HS-27A (cell line): ENCODE measurements at places on chromosomes 7 and 10.

GRCh38 chr7:116164552-116165306 is 45.6 kb upstream of the TES start:
- no peak for DNase-seq

DNA sequence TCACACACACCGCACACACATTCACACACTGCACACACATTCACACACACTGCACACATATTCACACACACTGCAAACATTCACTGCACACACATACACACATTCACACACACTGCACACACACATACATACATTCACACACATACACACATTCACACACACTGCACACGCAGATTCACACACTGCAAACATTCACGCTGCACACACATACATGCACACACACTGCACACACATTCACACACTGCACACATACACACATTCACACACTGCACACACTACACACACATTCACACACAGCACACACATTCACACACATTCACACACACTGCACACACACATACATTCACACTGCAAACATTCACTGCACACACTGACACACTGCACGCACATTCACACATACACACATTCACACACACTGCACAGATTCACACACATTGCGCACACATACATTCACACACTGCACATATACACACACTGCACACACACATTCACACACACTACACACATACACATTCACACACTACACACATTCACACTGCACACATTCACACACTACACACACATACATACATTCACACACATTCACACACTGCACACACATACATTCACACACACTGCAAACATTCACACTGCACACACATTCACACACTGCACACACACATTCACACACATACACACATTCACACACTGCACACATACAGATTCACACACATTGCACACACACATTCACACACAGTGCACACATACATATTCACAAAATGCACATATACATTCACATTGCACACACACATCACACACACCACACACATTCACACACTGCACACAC is 325.1 kb downstream of the PTPRN2 start:
- no peak for DNase-seq

- DNase-seq: no peak
These were observed 36.8 kb downstream of the CUX1 start for GRCh38 chr7:101854084-101854865.

DNA sequence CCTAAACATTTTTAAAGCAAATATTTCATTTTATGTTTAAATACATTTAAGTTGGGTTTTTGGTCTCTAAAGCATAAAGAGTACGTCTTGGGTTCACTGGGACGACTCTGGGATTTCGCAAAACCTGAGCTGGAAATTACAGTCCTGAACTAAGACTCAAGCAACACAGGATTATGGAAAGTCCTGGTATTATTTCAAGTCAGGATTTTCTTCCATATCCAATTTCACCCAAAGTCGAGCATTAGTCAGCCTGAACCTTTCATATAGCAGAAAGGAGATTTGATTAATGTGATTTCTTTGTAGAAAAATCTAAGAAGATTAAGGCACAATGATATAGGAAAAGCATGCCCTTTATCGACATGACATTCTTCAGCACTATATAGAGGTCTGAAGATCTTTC is 100.0 kb downstream of the MTERF1 start:
- no peak for DNase-seq

DNA sequence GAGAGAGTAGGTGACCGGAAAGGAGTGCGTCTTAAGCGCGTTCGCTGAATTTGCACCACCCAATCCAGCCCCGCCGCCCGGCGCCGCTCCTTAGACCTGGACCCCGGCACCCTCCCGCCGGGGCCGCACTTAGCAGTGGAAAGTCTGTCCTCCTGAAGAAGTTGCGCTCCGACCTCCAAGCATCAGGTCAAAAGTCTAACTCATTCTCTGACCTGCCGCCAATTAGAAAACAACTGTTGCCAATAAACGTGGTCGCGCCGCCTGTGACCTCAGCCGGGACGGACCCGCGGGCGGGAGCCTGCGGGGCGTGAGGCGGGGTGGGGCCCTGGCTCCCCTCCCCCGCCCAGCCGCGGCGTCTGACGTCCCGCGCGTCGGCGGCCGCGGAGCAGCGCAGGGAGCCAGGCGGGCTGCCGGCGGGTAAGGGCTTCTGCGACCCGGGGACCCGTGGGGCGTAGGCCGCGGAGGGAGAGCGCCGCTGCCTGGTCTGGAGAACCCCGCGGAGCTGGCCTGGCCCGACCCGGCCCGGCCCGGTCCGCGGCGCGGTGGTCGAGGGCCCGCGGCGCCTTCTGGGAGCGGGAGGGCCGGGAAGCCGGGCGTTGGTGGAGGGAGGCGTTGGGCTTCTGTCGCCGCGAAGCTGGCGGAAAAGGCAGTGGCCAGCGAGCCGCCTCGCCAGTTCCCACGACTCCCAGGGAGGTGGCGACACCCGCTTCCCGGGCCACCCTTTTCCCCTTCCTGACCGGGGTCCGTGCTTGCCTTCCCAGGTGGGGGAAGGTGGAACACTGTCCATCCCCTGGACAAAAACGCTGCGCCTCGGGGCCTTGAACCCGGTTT is at the start of gene BCAP29:
TSS of gene BCAP29 (plus strand) at position 362 of the 831 bp plus-strand sequence. CDS start 527 bp downstream, outside the sequence.
- DNase-seq: peak; percentile 39

GRCh38 chr7:155000795-155001194 is 2.1 kb downstream of the PAXIP1 start:
- DNase-seq: no peak

GRCh38 chr10:695396-695795 is 5.9 kb upstream of the DIP2C start:
- DNase-seq: no peak

DNA sequence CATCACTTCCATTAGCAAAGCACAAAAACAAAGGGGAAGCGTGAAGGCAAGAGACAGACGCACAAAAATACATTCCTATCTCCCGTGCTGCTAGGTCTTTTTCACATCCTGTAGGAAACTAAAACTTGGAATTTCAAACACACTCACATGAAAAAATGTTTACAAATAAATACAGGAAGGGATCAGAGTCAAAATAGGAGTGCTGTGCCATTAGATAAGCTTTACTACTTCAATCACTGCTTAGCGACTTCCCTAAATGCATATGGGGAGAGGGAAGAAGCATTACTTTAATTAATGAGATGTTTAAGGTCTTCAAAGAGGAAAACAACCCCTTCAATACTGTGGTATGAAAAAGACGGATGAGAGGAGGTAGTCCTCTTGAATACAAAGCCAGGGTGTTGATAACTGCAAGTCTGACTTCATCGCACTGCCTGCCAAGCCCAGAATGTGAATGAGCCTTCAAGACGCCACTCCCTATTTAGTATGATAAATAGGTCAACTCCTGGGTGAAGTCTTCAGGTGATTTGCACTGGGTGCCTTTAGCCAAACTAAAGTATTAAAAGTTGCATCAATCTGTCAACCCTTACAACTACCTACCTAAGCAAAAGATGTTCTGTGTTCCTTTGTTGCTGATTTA is 13.9 kb downstream of the PARD3 start:
- DNase-seq: no peak

DNA sequence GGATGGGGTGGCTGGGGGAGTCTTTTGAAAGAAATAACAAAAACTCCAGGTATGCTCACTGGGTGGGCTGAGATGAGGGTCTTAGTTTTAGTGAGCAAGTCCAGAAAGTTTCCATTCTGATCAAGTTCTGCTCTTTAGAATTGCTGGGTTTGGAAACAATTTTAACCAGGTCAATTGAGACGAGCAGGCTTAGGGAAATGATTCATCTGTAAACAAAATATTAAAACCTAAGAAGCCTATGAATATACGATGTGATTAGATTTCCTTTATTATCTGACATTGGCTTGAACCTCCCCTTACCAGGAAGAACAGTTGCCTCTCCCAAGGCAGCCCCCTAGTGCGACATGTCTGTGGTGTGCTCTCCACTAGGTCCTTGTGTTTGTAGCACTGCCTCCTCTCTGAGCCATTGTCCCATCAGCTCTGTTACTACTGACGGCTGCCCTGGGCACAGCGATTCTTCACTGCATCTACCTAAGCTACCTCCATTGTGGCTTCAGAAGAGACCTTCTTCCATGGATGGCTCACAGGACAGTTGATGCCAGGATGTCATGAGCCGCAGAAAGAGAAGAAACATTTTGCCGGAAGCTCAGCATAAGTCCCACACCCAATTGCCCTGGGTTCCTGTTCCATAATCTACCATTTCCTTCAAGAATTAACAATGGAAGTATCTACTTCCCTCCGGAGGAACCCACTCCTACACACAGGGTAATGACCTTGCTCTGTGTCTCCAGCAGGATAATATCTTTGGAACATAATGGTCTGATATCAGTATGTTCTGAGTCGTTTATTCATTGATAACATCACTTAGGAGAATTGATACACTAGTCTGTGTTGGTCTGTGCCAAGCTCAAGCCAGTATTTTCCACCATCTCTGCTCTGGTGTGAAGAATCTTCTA is 95.1 kb upstream of the ITGB1 start:
- no peak for DNase-seq

- DNase-seq: no peak
These were observed 895 bp upstream of the ZNF804B start for GRCh38 chr7:88758381-88759229.

DNA sequence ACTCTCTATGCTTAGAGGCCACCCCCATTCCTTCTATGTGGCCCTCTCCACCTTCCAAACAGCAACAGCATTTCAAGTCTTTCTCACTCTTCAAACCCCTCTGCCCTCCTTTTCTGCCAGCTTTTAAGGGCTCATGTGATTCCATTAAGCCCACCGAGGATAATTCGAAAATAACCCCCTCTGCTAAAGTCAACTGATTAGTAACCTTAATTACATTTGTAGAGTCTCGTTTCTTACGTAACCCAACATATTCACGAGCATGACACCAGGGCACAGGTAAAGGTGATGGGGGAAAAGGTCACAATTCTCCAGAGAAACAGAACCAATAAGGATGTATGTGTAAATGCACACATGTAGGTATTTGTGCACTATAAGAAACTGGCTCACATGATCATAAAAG is 6.7 kb upstream of the CHST15 start:
- no peak for DNase-seq

DNA sequence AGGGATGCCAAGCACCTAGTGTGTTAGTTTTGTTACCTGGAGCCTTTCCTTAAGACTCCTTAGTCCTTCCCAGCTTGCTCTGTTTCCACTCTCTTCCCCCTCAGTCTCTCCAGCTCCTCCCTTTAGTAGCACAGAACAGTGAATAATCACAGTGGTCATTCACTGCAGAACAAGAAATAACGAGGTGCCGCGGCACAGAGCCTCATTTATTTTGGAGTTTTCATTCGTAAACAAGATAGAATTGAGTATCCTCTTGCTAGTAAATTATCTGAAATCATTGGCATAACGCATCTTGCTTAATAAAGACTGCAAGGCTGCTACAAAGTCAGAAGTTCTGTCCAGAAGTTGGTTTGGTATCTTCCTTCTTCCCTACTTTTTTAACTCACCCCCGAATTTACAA is 129.3 kb upstream of the LANCL2 start:
- DNase-seq: no peak

DNA sequence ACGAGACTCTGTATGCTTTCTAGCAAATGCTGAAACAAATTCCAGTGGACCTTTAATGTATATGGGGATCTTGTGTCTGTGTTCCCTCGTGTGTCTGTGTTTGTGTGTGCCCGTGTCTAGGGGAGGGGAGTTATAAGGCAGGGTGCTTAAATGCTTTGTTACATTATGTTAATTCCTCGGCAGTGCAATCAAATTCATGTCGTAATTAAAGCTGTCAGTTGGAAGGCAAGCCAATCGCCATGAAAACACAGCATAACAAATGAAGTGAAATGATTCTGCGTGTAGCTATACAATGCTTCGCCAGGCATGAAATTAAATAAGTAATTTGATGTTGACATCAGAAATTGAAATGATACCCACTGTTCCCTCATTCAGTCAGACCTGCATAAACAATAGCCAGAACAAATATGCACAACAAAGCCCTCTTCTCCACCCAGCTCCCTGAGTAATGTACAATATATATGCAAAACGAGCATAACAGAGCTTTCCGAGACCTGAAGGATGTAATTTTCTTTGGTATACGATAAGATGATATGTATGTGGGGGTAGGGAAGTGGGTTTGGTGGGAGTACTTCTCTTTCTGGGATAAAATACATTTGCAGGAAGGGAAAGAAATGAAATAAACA is 534.1 kb downstream of the AUTS2 start:
- DNase-seq: no peak

DNA sequence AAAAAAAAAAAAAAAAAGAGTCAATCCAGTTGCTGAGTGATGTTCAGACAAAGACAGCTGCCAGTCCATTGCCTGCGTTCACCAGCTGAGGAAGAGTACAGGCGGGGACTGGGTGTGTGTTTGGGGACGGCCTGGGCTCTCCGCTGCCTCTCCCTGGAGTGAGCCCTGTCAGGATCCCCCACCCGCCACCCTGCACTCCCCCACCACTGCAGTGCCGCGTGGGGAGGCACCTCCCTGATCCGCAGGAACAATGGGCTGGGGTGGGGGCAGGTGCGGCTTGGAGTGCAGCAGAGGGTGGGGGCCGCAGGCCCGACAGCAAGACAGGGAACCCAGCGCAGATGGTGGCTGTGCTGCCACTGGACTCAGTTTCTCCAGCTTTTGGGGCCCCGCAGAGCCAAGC is 1.4 kb downstream of the HSPA12A start:
- no peak for DNase-seq

- no peak for DNase-seq
These were observed 32.3 kb upstream of the PRKCQ start for GRCh38 chr10:6612371-6612770.

- peak; percentile 90 for DNase-seq
These were observed 528 bp upstream of the TNRC18 start for GRCh38 chr7:5423976-5424748.

GRCh38 chr10:52740913-52741675 is 31.5 kb downstream of the MBL2 start:
- DNase-seq: no peak

GRCh38 chr7:112940314-112940732 is 146.3 kb downstream of the GPR85 start:
- no peak for DNase-seq

DNA sequence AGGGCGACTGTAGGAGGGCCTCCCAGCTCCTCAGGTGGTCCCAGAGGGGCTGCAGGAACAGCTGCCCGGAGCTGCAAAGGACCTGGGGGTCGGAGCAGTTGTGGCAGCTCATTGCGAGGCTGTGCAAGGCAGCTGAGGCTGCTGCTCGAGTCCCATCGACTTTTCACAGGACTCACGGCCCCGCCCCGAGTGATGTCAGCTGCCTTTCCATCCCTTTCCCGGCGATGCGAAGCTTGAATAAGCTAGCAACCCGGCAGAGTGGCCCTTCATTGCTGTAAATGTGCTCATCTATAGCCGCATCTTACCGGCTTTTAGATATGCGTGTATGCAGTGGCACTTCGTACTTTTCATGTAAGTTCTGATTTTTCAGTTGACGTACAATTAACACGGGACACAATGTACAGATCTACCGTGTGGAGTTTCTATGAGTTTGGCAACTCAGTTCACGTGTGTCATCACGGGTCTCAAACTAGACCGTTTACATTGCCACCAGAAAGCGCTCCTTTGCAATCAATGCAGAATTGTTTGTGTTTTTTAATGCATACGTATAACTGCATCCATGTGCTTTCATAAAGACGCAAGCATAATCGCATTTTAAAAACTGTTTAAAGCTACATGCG is at the start of gene CH25H:
TSS of gene CH25H (minus strand) at position 137 of the 620 bp plus-strand sequence. CDS start at position 112, 25 bp downstream.
- no peak for DNase-seq

GRCh38 chr7:124655990-124656389 is 109.6 kb downstream of the GPR37 start:
- DNase-seq: no peak
